ENCODE measurements at places on chromosomes 7 and 10.

DNA sequence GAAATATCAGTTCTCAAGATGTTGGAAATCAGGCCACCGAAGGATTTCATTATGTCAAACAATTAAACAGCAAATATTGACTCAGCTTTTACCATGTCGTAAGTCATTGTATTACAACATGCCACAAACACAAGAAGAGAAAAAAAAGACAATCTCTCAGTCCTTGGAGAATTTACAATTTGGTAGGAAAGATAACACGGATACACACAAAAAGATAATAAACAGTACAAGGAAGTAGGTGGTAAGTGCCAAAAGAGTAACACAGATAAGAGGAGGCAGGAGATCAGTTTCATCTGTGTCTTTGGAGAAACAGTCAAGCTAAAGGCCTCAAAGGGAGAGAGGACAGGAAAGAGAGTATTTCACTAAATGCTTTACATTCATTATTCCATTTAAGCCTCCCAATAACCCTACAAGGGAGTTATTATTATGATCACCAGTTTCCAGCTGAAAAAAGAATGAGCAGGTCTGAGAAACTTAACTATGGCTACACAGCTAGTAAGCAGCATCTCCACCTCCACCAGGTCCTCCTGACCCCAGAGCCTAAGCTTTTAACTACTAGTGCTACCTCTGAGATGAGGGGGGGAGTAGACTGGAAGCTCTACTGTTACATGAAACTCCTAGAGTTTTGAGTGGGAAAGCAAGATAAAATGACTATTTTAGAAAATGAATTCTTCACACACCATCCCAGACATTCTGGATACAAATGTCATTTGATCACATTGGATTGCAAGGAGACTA is 13.9 kb upstream of the DNAJC1 start:
- no peak for DNase-seq

DNA sequence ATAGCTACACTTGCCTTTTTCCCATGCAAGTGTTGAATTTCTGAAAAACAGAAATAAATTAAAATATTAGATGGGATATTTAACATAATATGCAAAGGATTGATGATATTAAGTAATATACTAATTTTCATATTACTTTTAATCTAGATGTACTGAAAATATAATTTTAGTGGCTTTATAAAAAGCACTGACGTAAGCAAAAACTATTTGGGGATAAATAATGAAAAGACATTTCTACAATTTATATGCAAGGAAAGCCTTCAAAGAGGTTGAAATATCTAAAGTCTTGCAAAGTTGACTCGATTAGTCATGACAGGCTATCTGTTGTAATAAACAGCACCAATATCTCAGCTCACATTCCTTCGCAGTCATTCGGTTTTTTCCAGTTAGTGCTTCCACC is 94.9 kb upstream of the ABCB5 start:
- DNase-seq: no peak

DNA sequence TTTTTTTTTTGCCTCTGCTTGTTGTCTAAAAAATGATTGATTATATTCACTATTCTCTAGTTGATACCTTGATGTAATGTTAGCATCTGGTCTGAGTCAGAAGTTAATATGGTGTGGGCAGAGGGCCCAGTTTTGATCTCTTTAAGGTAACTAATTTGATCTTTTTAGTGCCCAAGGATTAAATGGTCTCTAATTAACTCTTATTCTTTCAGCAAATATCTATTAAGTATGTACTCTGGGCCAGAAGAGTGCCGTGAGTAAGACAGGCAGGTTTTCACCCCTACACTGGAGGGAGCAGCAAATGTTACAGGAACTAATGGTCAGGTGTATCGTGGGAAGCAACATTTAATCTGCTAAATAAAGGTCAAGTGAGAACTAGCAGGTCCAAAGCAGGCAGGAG is 144.6 kb upstream of the COL1A2 start:
- DNase-seq: no peak

- DNase-seq: no peak
Observed at GRCh38 chr10:67663449-67664087, 32.4 kb downstream of the CTNNA3 start.

DNA sequence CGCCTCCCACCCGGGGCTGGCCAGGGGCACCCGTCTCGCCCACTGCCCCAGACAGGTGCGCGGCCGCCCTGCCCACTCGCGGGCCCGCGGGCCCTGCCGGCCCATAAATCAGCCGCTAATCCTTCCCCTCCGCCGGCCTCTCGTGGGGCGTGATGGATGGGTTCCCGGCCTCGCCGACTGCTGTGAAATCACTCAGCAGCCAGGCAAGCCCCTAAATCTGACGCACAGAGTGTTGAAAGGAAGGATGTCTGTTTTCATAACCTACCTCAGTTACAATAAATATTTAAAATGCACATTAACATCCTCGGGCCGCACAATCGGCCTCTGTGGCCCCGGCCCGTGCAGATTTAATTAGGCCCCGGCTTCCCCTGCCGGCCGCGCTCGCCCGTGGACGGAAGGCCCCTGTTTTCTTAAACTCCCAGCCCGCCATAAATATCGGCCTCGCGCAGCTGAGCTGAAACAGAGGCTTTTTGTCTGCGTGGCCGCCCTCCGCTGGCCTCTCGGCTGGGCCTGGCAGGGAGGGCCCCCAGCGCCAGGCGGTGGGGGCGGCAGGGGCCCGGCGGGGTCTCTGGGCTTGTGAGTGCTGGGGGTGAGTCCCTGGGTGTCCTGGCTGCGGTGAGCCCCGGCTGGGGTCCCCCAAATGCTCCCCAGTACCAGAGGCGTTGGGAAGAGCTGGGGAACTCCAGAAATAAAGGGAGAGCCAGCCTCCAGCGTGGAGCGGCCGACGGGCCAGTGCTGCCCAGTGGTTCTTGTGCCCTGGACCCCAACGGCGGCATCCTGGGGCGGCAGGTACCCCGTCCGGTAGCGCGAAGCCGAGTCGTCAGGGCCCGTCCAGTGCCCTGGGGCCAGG is 90.7 kb downstream of the UNCX start:
- DNase-seq: no peak

- no peak for DNase-seq
Observed at GRCh38 chr7:134903073-134903790, 83.1 kb upstream of the AGBL3 start.

DNA sequence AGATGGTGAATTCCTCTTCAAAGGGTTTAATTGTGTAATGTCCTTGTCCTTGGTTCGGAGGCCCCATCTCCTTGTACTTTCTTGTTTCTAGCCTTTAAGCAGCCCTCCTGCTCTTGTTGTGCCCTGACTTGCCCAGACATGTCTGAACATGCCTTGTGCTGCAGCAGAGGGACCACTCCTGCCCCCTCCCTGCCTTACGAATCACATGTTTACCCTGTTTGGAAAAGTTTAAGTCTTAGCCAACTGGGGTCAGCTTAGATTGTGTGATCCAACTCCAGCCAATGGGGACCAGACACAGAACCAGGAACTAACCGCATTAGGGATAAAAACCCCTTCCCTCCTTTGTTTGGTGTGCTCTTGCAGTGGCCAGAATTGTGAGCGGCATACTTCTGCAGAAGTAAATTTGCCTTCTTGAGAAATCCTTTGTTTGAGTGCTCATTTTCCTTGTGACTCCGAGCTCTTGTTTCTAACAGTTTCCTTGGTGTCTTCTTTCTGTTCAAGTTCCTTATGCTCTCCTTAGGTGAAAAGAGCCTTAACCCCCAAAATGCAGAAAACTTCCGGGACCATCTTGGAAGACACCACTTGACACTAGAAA is 29.4 kb downstream of the CLRN3 start:
- DNase-seq: no peak

DNA sequence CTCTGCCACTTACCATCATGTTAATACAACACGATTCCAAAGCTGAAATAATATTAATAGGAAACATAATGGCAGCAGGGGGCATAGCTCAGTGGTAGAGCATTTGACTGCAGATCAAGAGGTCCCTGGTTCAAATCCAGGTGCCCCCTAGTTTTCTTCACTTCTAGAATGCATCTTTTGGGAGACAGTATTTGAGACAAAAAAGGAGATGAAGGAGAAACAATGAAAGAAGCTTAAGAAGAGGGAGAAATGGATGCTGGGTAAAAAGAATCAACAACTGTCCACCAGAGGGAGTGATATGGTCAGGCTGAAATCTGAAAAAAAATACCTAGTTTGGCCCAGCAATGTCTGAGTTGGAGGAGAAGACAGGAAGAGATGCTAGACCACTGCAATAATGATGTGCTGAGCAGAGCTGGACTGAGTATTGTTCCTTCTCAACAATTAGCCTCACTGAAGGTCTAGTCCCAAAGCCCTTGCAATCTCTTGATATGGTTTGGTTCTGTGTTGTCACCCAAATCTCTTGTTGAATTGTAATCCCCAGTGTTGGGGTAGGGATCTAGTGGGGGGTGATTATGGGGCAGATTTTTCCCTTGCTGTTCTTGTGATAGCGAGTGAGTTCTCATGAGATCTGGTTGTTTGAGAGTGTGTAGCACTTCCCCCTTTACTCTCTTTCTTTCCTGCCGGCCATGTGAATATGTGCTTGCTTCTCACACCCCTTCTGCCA is 48.3 kb downstream of the ZNF783 start:
- no peak for DNase-seq

DNA sequence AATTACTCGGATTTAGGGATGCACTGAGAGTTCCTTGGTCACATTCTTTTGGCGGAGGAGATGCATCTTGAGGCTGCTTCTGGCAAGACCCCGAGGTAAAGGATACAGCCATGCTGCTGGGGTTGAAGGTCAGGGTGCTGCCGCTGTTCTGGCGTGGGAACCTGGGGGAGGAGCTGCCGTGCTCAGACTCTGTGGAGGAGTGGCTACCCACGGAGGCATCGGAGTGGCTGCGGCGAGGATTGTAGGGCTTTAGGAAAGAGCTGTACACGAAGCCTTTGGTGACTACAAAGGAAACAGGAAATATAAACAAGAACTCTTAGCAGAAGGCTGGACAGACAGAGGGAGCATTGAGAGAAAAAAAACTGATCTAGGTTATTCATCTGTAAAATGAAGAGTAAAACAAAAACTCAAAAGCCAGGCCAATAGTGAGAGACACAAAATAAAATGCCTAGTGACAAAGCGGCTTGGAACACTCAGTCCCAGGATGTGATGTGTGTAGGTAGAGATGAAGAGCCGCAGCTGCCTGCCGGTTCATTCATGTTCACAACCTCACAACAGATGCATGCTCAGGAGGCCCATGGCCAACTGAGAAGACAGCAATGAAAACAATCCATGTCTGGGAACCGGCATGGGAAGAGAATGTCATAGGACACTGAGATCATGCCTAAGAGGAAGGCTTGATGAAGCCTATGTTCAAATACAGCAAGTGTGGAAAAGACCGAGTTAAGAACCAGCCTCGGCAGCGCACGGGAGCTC is 97.8 kb downstream of the ABCC2 start:
- no peak for DNase-seq

GRCh38 chr7:37201003-37201875 is 247.4 kb downstream of the ELMO1 start:
- DNase-seq: no peak

DNA sequence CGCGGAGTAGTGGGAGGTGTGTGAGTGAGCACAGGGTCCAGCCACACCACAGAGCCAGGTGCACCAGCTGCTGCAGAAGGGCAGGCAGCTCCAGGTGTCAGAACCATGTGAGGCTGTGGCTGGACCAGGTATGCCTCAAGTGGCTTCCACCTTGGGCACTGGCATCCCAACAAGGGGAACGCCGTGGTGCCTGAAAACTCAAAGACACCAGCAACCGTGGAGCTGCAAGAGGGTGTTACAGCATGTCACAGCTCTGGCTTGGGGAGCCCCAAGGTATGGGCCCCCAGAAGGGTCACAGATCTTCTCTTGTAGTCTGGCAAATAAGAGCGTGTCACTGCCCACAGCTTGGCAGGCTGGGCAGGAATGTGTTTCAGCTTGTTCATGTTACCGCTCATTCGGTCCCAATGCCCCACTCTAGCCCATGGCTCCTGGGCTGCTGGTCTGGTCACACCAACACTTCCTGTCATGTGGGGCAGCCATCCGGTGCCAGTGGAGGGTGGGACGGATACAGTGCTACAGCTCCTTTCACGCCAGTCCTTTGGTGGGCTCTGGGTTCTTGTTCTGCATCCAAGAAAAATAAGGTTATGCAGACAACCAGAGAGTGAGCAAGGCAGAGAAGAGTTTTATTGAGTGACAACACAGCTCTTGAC is 29.8 kb downstream of the STRA8 start:
- DNase-seq: no peak

DNA sequence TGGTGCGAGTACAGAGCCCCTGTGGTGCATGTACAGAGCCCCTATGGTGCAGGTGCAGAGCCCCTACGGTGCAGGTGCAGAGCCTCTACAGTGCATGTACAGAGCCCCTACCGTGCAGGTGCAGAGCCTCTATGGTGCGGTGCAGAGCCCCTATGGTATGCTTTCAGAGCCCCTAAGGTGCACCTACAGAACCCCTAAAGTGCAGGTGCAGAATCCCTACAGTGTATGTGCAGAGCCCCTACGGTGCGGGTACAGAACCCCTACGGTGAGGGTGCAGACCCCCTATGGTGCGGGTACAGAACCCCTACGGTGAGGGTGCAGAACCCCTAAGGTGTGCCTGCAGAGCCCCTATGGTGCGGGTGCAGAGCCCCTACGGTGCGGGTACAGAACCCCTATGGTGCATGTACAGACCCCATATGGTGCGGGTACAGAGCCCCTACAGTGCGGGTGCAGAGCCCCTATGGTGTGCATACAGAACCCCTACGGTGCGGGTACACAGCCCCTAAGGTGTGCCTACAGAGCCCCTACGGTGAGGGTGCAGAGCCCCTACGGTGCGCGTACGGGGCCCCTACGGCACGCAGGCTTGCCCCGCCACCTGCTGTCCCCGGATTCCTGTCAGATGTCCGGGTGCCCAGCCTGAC is 53.5 kb downstream of the MGMT start:
- DNase-seq: no peak

DNA sequence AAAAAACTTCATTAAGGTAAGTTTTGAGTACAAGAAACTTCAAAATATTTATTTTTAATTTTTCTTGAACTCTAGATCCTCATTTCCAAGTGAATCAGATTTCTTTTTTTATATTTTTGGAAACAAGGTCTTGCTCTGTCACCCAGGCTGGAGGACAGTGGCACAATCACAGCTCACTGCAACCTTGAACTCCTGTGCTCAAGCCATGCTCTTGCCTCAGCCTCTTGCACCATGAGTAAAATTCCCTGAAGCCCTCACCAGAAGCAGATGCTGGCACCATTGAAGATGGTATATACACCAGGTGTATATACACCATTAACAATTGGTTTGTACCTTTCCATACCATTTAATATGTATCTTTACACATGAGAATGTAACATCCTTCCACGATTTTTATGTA is 45.1 kb upstream of the ODAD2 start:
- no peak for DNase-seq

- DNase-seq: no peak
Observed at GRCh38 chr10:114540236-114540635, 117.8 kb downstream of the ABLIM1 start.

DNA sequence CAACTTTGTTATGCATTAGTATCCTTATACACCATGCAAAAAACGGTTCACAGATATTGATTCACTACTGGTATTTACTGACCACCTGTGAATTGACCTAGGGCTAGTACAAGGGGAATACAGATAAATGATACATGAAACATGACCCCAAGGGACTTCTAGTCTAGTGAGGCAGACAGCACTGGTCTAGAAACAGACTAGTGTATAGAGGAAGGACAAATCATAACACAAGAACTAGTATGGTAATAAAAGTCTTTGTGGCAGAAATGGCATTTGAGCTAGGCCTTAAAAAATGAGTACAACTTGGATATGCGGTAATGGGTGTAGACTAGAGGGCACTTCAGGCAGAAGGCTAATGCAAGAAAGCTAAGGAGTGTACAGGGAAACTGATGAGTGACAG is 86.6 kb downstream of the SLC25A13 start:
- DNase-seq: no peak

All from stimulated activated CD8-positive, alpha-beta memory T cell treated with anti-CD3 and anti-CD28 coated beads, Interleukin-15, amount 100 ng/mL, for 4 hours (primary cell).